ENCODE measurements at places on chromosomes 11 and 22. TPM values are rescaled to one million over a fixed set of nuclear protein-coding genes. Genes with fewer than 3 reads are reported as not detected.

- DNase-seq: no peak
Measured at GRCh38 chr11:44427432-44427831, 117.5 kb upstream of the ALX4 start.

GRCh38 chr22:44365832-44366231 is 53.1 kb upstream of the SHISAL1 start:
- DNase-seq: no peak

- no peak for DNase-seq
Measured at GRCh38 chr11:62919898-62920640, 1.1 kb downstream of the CHRM1 start.

DNA sequence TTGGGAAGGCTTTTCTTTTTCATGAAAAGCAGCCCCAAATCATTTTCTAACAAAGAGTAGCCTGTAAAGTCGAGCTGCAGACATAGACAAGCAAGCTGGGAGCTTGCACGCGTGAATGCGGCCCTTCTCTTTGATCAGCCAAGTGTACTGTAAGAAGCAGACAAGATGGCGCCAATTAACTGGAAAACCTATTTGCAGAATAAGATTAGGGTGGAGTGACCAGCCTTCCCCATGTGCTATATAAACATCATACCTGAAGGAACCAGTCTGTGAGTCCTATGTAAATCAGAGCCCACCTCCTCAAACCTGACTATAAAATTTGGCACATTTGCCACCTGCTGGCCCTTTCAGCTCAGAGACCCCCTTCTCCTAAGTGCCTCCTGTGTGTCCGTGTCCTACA is 982.7 kb downstream of the OPCML start:
- DNase-seq: no peak

DNA sequence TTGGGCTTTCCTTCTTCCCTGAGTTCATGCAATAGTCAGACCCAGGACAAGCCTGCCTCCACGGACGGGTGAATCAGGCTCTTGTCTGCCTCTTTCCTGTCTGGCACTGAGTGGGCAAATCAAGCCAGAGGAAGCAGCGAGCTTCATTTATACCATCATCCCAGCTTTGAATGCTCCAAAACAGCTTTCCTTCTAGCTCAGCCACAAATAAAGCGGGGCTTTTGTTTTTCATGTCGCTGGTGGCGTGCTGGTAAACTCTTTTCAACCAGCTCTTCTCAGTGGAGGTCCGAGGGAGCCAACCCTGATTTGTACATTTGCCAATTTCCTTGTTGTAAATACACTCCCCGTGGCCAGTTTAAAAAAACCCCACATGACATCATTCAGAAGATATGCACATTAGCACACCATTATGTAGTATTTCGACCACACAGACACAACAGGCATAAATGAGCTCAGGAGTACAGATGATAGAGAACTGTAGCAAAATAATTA is 8.6 kb downstream of the C11orf91 start:
- peak; percentile 33 for DNase-seq

The HBG2 gene
- not detected for total RNA-seq
